ENCODE measurements at places on chromosomes 12 and 14. TPM values are rescaled to one million over a fixed set of nuclear protein-coding genes. Genes with fewer than 3 reads are reported as not detected.

DNA sequence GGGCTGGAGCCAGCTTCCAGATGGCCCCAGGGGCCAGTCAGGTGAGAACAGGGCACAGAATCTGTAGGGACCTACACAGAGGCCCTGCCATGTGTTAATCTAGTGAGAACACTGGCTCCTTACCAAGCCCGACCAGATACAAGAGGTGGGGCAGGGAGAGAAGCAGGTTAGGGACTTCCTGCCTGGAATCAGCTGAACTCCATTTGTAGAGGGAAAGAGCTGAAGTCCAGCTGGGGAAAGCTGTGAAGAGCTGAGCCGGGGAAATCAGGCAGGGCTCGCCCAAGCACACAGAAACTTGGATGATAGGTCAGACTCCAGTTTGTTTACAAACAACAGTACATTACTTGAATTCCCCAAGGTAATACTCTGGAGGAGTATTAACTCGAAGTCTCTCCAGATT, 46.7 kb downstream of the PTGER2 start:
- no peak for DNase-seq
- H3K27ac ChIP-seq, result no peak overlapping the region
- no peaks in the 10 kb centered on the region for H3K36me3 ChIP-seq
- H3K27me3 ChIP-seq, result no peaks in the 10 kb centered on the region

- no peak overlapping the region for H3K4me3 ChIP-seq
- H3K4me1 ChIP-seq, result peaks cover 15% of the 10 kb centered on the region
- no peaks in the 10 kb centered on the region for H3K27me3 ChIP-seq
- no peak for DNase-seq
- no peaks in the 10 kb centered on the region for H3K36me3 ChIP-seq
- no peak overlapping the region for H3K27ac ChIP-seq
Measured at GRCh38 chr12:14975457-14975856, 2.6 kb downstream of the PDE6H start.

GRCh38 chr12:95218150-95219133, 835 bp downstream of the VEZT start:
- H3K36me3 ChIP-seq, result no peaks in the 10 kb centered on the region
- H3K4me3 ChIP-seq, result peak overlapping the region; percentile 84
- H3K27me3 ChIP-seq, result no peaks in the 10 kb centered on the region
- peaks cover 17% of the 10 kb centered on the region for H3K4me1 ChIP-seq
- peak overlapping the region; percentile 94 for H3K27ac ChIP-seq

GRCh38 chr14:104332634-104333270, 194.4 kb downstream of the KIF26A start:
- H3K27ac ChIP-seq, result no peak overlapping the region
- no peak for DNase-seq
- no peaks in the 10 kb centered on the region for H3K36me3 ChIP-seq

DNA sequence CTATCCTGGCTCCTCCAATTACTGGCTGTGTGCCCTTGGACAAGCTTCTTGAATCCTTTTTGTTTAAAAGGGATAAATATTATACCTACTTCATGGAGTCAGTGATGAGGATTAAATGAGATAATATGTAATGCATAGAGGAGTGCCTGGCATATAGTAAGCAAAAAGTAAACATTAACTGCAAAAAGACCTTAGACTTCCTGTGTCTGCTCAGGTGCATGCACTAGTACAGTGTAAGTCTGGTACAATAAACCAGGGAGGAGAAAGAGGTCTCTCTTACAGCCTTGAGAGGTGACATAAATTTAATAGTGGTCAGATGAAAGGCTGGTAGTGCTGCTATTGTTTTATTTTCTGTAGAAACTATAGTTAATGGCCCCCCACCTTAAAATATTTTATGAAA, 305.2 kb upstream of the MIS18BP1 start:
- no peaks in the 10 kb centered on the region for H3K36me3 ChIP-seq
- no peak for DNase-seq
- no peaks in the 10 kb centered on the region for H3K27me3 ChIP-seq
- H3K4me3 ChIP-seq, result no peak overlapping the region
- no peaks in the 10 kb centered on the region for H3K4me1 ChIP-seq

DNA sequence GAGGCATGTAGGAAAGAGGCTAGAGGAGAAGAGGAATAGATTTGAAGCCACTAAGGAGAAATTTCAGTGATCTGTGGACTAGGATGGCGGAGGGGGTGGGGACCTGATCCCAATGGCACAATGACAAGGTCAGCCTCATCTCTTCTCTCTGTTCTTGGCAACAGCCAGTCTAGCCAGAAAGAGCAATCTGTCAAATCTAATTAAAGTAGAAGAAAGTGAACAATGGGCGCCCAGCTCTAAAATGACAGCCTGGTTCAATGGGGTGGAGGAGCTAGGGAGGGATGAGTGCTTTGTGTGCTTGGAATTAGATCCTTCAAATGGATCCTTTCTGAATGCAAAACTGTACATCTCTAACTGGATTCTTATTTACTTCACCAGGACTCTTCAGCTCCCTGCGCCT, 37.2 kb upstream of the TUBA1C start:
- no peak overlapping the region for H3K27ac ChIP-seq
- H3K4me3 ChIP-seq, result no peak overlapping the region
- no peaks in the 10 kb centered on the region for H3K36me3 ChIP-seq
- H3K27me3 ChIP-seq, result no peaks in the 10 kb centered on the region

DNA sequence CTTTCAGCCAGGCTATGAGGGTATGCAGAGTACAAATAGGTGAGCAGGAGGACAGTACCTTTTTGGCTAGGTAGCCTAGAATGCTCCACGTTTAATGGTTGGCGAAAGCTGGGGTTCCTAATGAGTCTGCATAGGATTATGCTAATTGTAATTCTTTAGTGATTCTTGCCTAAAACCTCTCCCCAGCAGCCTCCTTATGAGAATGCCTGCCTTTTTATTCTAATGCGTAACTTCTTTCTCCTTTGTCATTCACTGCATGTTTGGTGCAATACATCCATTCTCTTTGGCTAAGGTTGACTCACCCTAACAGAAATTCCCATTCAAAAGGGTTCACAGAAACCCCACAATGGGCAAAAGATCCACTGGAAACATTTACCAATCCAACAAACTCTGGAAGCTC, 752.2 kb downstream of the FSCB start:
- no peak for DNase-seq
- H3K4me3 ChIP-seq, result no peak overlapping the region
- no peaks in the 10 kb centered on the region for H3K27me3 ChIP-seq

DNA sequence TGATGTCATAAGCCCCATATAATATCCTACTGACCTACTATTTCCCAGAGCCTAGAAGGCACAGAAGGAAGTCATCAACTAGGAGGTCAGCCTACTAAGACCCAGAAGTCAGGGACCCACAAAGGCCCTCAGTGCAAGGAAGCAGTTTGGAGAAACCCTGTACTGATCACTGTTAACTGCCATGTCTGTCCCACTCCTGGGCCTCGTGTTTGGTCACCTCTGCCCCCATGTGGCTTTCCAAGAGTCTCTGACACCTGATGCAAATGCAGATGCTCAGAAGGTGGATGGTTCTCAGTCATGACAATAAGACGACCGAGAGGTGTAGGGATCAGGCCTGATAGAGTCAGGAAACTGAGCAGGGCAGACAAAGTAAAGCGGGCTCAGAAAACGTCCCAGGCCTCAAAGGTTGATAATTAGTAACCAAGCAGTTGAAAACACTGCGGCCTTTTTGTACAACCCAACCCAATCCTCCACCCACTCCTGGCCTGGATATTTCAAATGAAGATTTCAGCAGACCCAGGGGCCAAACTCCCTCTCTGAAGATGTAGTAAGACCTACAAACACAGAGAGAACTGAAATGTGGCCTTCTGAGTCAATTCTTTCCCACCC, 23.4 kb downstream of the PRKAB1 start:
- H3K36me3 ChIP-seq, result no peaks in the 10 kb centered on the region
- no peaks in the 10 kb centered on the region for H3K27me3 ChIP-seq
- H3K4me3 ChIP-seq, result no peak overlapping the region
- no peaks in the 10 kb centered on the region for H3K4me1 ChIP-seq
- H3K27ac ChIP-seq, result no peak overlapping the region

GRCh38 chr12:113086249-113087164, 30.0 kb downstream of the DTX1 start:
- DNase-seq, result no peak
- no peaks in the 10 kb centered on the region for H3K27me3 ChIP-seq
- H3K4me3 ChIP-seq, result no peak overlapping the region
- H3K36me3 ChIP-seq, result no peaks in the 10 kb centered on the region
- no peak overlapping the region for H3K27ac ChIP-seq

DNA sequence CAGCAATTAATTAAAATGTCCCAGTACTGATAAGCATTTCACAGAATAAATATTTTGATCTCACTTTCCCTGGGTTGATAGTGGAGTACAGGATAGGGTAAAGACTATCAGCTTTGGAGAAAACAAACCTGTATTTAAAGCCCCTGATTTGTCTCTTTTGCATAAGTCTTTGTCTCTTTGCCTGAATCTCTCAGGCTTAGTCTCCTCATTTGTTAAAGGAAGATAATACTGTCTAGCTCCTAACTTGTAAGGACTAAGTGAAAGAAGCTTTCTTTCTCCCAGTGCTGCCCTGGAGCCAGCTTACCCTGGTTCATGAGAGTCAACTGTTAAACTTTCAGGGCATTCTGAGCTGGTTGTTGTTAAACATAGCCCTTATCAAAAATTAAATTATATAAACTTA, 5.5 kb upstream of the NR1H4 start:
- no peak overlapping the region for H3K27ac ChIP-seq
- H3K36me3 ChIP-seq, result no peaks in the 10 kb centered on the region
- H3K4me1 ChIP-seq, result no peaks in the 10 kb centered on the region
- H3K27me3 ChIP-seq, result no peaks in the 10 kb centered on the region
- H3K4me3 ChIP-seq, result no peak overlapping the region

DNA sequence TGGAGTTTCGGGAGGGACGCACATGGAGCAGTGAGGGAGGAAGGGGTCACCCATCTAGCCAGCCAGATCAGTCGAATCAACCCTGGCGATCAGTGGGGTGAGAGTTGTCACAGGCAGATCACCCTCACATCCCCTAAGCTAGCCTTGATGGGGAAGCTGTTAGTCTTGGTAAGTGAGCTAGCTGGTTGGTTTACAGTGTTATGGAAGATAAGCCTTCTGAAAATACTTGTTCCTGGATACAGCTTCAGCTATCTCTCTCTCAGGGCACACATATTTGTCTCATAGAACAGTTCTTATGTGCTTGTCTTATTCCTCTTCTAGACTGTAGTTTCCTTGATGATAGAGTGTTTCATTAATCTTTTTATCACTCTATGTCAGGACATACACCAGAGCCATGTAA, 26.2 kb upstream of the MANSC4 start:
- H3K4me3 ChIP-seq, result no peak overlapping the region
- no peak overlapping the region for H3K27ac ChIP-seq
- peaks cover 14% of the 10 kb centered on the region for H3K4me1 ChIP-seq

- no peak for DNase-seq
- H3K27me3 ChIP-seq, result no peaks in the 10 kb centered on the region
- H3K4me1 ChIP-seq, result no peaks in the 10 kb centered on the region
- no peaks in the 10 kb centered on the region for H3K36me3 ChIP-seq
- H3K4me3 ChIP-seq, result no peak overlapping the region
Measured at GRCh38 chr14:70173569-70173968, 15.2 kb downstream of the SLC8A3 start.

- H3K4me1 ChIP-seq, result no peaks in the 10 kb centered on the region
- H3K36me3 ChIP-seq, result peaks cover 50% of the 10 kb centered on the region
- H3K27me3 ChIP-seq, result no peaks in the 10 kb centered on the region
- H3K4me3 ChIP-seq, result no peak overlapping the region
- H3K27ac ChIP-seq, result no peak overlapping the region
Measured at GRCh38 chr14:92160619-92161018, 38.9 kb downstream of the CPSF2 start.

GRCh38 chr14:70642303-70643235, 853 bp downstream of the TTC9 start:
- peak overlapping the region; percentile 30 for H3K27ac ChIP-seq
- H3K36me3 ChIP-seq, result no peaks in the 10 kb centered on the region
- peaks cover 46% of the 10 kb centered on the region for H3K4me1 ChIP-seq

- no peak for DNase-seq
- H3K36me3 ChIP-seq, result no peaks in the 10 kb centered on the region
- no peak overlapping the region for H3K27ac ChIP-seq
- no peak overlapping the region for H3K4me3 ChIP-seq
Measured at GRCh38 chr12:57850854-57851430, 4.4 kb upstream of the CTDSP2 start.

DNA sequence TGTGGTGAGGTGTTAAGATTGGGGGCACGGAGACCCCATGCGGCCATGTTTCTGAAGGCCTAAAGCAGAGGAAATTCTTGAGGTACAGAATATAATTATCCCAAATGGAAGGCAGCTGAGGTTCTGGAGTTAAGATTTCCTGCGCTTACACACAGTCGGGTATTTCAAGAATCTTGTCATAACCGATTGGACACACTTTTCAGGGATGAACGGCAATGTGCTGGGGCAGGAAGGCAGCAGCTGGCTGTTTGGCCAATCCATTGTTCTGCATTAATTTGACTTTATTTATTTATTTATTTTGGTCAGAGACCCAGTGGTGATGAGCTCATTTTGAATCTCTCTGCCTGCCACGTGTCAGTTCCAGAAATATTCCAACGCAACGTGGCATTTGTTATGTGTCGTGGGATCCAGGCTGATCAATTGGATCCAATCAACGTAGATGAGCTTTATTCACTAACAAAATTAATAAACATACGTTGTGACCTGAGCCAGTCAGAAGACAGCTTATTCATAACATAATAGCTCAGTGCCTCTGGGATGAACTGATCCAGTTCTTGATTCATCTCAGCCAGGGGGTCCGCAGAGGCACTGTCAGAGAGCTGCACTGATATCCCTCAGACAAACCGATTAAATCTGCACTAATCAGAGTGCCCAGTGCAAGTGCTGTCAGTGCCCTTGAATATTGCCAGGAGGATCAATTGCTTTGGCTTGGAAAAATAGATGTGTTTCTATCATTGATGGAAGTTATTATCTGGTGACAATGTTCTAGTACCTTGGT, 181.0 kb downstream of the KTN1 start:
- no peak overlapping the region for H3K4me3 ChIP-seq
- no peak for DNase-seq
- no peaks in the 10 kb centered on the region for H3K4me1 ChIP-seq
- no peaks in the 10 kb centered on the region for H3K27me3 ChIP-seq
- no peak overlapping the region for H3K27ac ChIP-seq

DNA sequence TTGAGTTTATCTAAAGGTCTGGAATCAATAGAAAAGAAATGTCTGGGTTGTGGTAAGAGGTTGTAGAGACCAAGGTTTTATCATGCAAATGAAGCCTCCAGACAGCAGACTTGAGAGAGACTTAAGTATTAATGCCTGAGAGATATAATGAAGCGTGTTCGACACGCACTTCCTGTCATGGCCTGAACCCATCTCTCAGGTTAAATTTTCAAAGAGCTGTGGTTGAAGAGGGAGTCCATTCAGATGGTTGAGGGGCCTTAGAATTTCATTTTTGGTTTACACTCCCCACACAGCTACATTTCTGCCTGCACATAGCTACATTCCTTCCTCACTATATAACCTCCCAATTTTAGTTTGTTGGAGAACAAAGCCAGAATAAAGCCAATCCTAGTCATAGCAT, 10.1 kb upstream of the CLEC12A start:
- H3K27me3 ChIP-seq, result no peaks in the 10 kb centered on the region
- H3K4me3 ChIP-seq, result no peak overlapping the region
- no peaks in the 10 kb centered on the region for H3K36me3 ChIP-seq
- H3K4me1 ChIP-seq, result peaks cover 22% of the 10 kb centered on the region
- no peak for DNase-seq

- H3K4me3 ChIP-seq, result no peak overlapping the region
- H3K27ac ChIP-seq, result no peak overlapping the region
- H3K4me1 ChIP-seq, result no peaks in the 10 kb centered on the region
- H3K36me3 ChIP-seq, result no peaks in the 10 kb centered on the region
Measured at GRCh38 chr12:127270193-127270592, 996.8 kb upstream of the TMEM132C start.

Gene CD163
- total RNA-seq, result 3.0 TPM

Gene P2RX2
- not detected for total RNA-seq

Gene OVCH1
- total RNA-seq, result not detected

Gene HOXC11
- not detected for total RNA-seq

Gene TROAP
- total RNA-seq, result 35.0 TPM

Gene CAND1
- 197 TPM for total RNA-seq

Gene ARL6IP4
- total RNA-seq, result 181 TPM

Gene CLBA1
- total RNA-seq, result 3.8 TPM

Gene SDR9C7
- not detected for total RNA-seq

Measured in CD8-positive, alpha-beta memory T cell (primary cell).